ENCODE measurements at places on chromosomes 16 and 17. TPM values are rescaled to one million over a fixed set of nuclear protein-coding genes. Genes with fewer than 3 reads are reported as not detected.

LGALS9C gene
- total RNA-seq, result not detected

KRTAP16-1 gene
- not detected for total RNA-seq

CACNG4 gene
- 11.0 TPM for total RNA-seq

PPY gene
- total RNA-seq, result not detected

DNAH17 gene
- total RNA-seq, result 1.1 TPM

NLE1 gene
- 37.2 TPM for total RNA-seq

MPP2 gene
- 2.4 TPM for total RNA-seq

CCL13 gene
- not detected for total RNA-seq

SMIM5 gene
- 0.74 TPM for total RNA-seq

TMEM98 gene
- 39.9 TPM for total RNA-seq

FLII gene
- 277 TPM for total RNA-seq

SLC47A2 gene
- 0.14 TPM for total RNA-seq

AOC3 gene
- 1.1 TPM for total RNA-seq

ENO3 gene
- total RNA-seq, result 41.5 TPM

FAM171A2 gene
- 4.6 TPM for total RNA-seq

KRT33A gene
- total RNA-seq, result not detected

KCNH6 gene
- not detected for total RNA-seq

SLC16A6 gene
- total RNA-seq, result 0.43 TPM

RAMP2 gene
- total RNA-seq, result 0.74 TPM

SMG6 gene
- total RNA-seq, result 20.6 TPM

CRK gene
- total RNA-seq, result 64.2 TPM

PRM3 gene
- total RNA-seq, result not detected

IL17C gene
- not detected for total RNA-seq

CHST5 gene
- 0.08 TPM for total RNA-seq

CUEDC1 gene
- total RNA-seq, result 52.5 TPM

KLHL10 gene
- 0.19 TPM for total RNA-seq

RBFOX1 gene
- not detected for total RNA-seq

MYL4 gene
- total RNA-seq, result not detected

SLC7A5 gene
- total RNA-seq, result 943 TPM

RILP gene
- 16.4 TPM for total RNA-seq

ABCC12 gene
- 0.20 TPM for total RNA-seq

ULK2 gene
- 15.5 TPM for total RNA-seq

SNAI3 gene
- not detected for total RNA-seq

EVPLL gene
- total RNA-seq, result not detected

PHOSPHO1 gene
- 0.97 TPM for total RNA-seq

ARHGAP44 gene
- total RNA-seq, result 3.1 TPM

PPP1R27 gene
- not detected for total RNA-seq

TNK1 gene
- total RNA-seq, result 1.9 TPM
